ENCODE measurements at places on chromosomes 16 and 17. TPM values are rescaled to one million over a fixed set of nuclear protein-coding genes. Genes with fewer than 3 reads are reported as not detected.

GRCh38 chr17:70370816-70371215, 201.5 kb downstream of the KCNJ2 start:
- DNase-seq: no peak
- no peaks in the 10 kb centered on the region for H3K36me3 ChIP-seq
- no peak overlapping the region for H3K27ac ChIP-seq
- no peaks in the 10 kb centered on the region for H3K27me3 ChIP-seq
- H3K4me1 ChIP-seq: no peaks in the 10 kb centered on the region

Gene GJD3
- 1.4 TPM for total RNA-seq

Gene GNGT2
- 0.48 TPM for total RNA-seq

GRCh38 chr17:73284906-73285602, 23.4 kb upstream of the CPSF4L start:
- peak overlapping the region; percentile 86 for H3K27ac ChIP-seq
- peak; percentile 62 for DNase-seq
- H3K4me1 ChIP-seq: peaks cover 62% of the 10 kb centered on the region
- H3K36me3 ChIP-seq: no peaks in the 10 kb centered on the region

GRCh38 chr16:55834049-55834448, 1.2 kb upstream of the CES1 start:
- H3K27ac ChIP-seq: no peak overlapping the region
- H3K36me3 ChIP-seq: no peaks in the 10 kb centered on the region
- DNase-seq: no peak
- H3K4me1 ChIP-seq: peaks cover 2% of the 10 kb centered on the region
- H3K4me3 ChIP-seq: no peak overlapping the region

DNA sequence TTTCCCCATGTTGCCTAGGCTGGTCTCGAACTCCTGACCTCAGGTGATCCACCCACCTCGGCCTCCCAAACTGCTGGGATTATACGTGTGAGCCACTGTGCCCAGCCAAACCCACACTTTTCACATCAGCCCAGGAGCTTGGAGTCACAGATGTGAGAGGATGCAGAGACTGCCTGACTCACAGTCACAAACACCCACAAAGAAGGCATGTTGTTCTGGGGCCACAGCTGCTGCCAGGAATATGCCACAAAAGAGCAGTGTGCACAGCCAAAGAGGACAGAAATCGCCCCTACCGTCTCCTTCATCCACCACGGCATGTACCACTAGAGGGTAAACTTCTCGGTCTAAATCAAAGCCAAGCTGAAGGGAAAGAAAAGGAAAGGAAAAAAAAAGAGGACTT, 25.1 kb upstream of the FOXJ1 start:
- H3K27ac ChIP-seq: no peak overlapping the region
- H3K4me3 ChIP-seq: no peak overlapping the region
- no peaks in the 10 kb centered on the region for H3K27me3 ChIP-seq

GRCh38 chr17:42618442-42619150, 9.1 kb downstream of the TUBG1 start:
- DNase-seq: peak; percentile 20
- no peak overlapping the region for H3K27ac ChIP-seq
- H3K4me1 ChIP-seq: peaks cover 5% of the 10 kb centered on the region
- H3K4me3 ChIP-seq: no peak overlapping the region
- no peaks in the 10 kb centered on the region for H3K36me3 ChIP-seq

- H3K4me1 ChIP-seq: peaks cover 2% of the 10 kb centered on the region
- H3K4me3 ChIP-seq: no peak overlapping the region
- H3K27me3 ChIP-seq: no peaks in the 10 kb centered on the region
These were observed 26.0 kb downstream of the TRIM25 start for GRCh38 chr17:56887552-56888467.

- H3K27me3 ChIP-seq: no peaks in the 10 kb centered on the region
- no peak overlapping the region for H3K4me3 ChIP-seq
- no peak for DNase-seq
- H3K27ac ChIP-seq: no peak overlapping the region
These were observed 33.1 kb upstream of the PITPNM3 start for GRCh38 chr17:6589266-6589946.

Gene VMO1
- total RNA-seq: 0.78 TPM

GRCh38 chr17:78144147-78144719, 2.0 kb upstream of the C17orf99 start:
- H3K27ac ChIP-seq: no peak overlapping the region
- no peak overlapping the region for H3K4me3 ChIP-seq
- peaks cover 21% of the 10 kb centered on the region for H3K4me1 ChIP-seq
- H3K27me3 ChIP-seq: no peaks in the 10 kb centered on the region
- H3K36me3 ChIP-seq: no peaks in the 10 kb centered on the region
- peak; percentile 91 for DNase-seq

Gene HP
- 186 TPM for total RNA-seq

Gene IGSF6
- total RNA-seq: 0.92 TPM

DNA sequence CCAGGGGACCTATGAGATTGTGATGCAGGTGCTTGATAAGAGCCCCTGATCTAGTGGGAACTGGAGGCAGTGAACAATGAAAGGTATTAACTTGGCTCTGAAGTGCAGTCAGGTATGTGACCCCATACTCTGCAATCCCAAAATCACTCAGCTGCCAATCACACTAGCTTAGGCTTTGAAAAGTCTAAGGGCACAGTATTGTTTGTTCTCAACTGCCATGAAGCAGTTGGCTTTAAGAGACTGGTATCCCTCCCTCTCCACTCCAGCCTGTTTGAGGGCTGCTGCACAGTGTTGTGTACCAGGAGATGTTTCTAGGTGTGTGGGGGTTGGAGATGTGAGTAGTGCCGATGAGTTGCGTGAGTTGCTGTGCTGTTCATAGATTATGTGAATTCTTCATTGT, 2.4 kb downstream of the YPEL2 start:
- H3K4me3 ChIP-seq: no peak overlapping the region
- H3K4me1 ChIP-seq: peaks cover 10% of the 10 kb centered on the region
- no peaks in the 10 kb centered on the region for H3K27me3 ChIP-seq
- no peaks in the 10 kb centered on the region for H3K36me3 ChIP-seq
- no peak for DNase-seq

Data from ovary (tissue), 10 donors.